T-helper 17 cell (primary cell): ENCODE measurements at places on chromosomes 7 and 10. TPM values are rescaled to one million over a fixed set of nuclear protein-coding genes. Genes with fewer than 3 reads are reported as not detected.

The PSPH gene
- total RNA-seq = 1.4 TPM

The ADIRF gene
- not detected for total RNA-seq

The CC2D2B gene
- total RNA-seq = 0.55 TPM

The MNX1 gene
- 0.15 TPM for total RNA-seq

The TBX20 gene
- not detected for total RNA-seq

The SFXN2 gene
- total RNA-seq = 7.9 TPM

The TUBB8 gene
- not detected for total RNA-seq

The C10orf105 gene
- 0.31 TPM for total RNA-seq

The LRRTM3 gene
- not detected for total RNA-seq

The OR2A12 gene
- not detected for total RNA-seq

The TCERG1L gene
- not detected for total RNA-seq

The RBP3 gene
- total RNA-seq = not detected

The CYP2C19 gene
- total RNA-seq = not detected

The OPN1SW gene
- total RNA-seq = not detected

The HGF gene
- total RNA-seq = not detected

The STEAP2 gene
- not detected for total RNA-seq

The CALCR gene
- not detected for total RNA-seq

The PLXNA4 gene
- total RNA-seq = 11.7 TPM

The NRCAM gene
- not detected for total RNA-seq

The GIMAP8 gene
- total RNA-seq = 8.1 TPM

The ZC3HAV1L gene
- total RNA-seq = 2.2 TPM

The EGFR gene
- total RNA-seq = not detected
